Uterus (tissue), 4 donors: ENCODE measurements at places on chromosomes 2 and 18. TPM values are rescaled to one million over a fixed set of nuclear protein-coding genes. Genes with fewer than 3 reads are reported as not detected.

Gene CAPN14
- total RNA-seq, result 0.29 TPM

Gene MOGAT1
- total RNA-seq, result not detected

Gene FBXO15
- 3.0 TPM for total RNA-seq

Gene LBH
- 30.7 TPM for total RNA-seq

Gene HOXD8
- 46.2 TPM for total RNA-seq

Gene CYP27C1
- total RNA-seq, result not detected

Gene MAP3K19
- not detected for total RNA-seq

Gene LYPD6B
- total RNA-seq, result not detected
